ENCODE measurements at places on chromosomes 12 and 14.

DNA sequence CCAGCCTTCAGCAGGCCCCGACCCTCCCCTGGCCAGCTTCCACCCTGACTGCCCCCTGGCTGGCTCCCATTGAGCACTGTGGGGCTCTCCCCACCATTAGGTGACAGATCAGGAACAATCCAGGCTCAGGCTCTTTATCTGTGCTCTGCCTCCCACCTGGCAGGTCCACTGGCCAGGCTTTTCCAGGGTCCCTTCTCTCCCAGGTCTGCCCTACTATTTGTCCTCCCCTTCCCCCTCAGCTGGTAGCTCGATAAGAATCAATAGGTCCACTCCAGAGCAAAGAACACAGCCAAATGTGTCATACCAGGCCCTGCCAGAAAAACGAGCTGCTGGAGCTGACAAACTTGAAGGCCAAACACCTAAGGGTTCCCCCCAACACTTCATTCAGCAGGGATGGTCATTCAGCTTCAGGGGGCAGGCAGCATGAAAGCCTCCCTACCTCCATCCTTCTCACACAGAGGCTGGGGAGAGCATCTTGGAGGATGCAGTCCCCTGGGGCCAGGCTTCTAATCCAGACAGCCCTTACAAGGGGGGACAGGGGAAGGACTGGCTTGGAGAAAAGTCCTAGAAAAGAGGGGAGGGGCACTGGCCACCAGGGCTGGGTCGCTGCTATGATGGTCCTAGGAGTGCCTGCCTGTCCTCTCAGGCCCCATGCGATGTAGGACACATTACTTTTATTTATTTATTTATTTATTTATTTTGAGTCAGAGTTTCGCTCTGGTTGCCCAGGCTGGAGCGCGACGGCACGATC is 1.9 kb upstream of the KRT18 start:
- DNase-seq: no peak

DNA sequence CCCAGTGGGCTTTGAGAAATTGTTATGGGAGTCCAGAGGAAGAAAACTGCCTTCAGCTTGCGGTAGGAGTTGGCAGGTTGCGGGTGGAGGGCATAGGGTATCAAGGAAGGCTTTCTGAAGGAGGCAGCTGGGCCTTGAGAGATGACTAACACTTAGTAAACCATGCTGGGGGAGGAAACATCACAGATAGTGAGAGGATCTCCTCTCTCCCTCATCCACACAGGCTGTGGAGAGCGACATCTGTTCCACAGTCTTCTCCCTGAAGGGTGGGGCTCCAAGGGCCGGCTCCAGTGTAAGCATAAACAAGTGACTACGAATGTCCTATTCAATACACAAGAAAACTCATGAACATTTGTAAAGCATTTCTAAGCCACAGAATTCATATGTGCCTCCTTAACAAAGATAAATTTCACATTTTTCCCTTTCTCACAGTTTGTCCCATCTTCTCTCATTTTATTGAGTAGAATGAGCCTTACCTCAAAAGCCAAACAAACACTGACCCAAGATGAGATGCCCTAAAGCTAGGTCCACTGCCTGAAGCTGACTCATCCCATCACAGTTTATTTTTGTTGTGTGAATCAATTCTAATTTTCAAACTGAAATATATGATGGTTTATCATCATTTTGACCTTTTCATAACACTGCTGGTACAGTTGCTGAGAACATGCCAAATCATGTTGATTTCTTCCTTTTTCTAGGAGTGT is 227.9 kb downstream of the SLC25A21 start:
- no peak for DNase-seq

GRCh38 chr14:55180434-55180833 is 11.0 kb downstream of the DLGAP5 start:
- DNase-seq: no peak

DNA sequence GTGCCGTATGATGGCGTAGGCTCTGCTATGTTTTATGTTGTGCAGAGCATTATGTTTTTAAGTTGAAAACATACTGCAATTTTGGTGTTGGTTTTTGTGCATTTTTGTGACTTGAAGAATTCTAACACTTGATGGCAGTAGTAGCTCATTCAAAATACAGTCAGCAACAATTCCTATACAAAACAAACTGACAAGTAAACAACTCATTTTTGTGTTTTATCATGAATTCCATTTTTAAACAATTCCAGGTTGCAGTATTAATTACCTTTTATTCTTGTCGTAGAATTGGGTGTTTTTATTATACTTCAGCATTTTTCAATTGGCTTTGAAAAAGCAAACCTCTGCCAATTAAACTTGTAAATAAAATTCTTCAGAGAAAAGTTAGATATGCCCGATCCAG is 4.1 kb upstream of the CCER1 start:
- DNase-seq: no peak

GRCh38 chr14:44448951-44449358 is 58.1 kb downstream of the FSCB start:
- no peak for DNase-seq

DNA sequence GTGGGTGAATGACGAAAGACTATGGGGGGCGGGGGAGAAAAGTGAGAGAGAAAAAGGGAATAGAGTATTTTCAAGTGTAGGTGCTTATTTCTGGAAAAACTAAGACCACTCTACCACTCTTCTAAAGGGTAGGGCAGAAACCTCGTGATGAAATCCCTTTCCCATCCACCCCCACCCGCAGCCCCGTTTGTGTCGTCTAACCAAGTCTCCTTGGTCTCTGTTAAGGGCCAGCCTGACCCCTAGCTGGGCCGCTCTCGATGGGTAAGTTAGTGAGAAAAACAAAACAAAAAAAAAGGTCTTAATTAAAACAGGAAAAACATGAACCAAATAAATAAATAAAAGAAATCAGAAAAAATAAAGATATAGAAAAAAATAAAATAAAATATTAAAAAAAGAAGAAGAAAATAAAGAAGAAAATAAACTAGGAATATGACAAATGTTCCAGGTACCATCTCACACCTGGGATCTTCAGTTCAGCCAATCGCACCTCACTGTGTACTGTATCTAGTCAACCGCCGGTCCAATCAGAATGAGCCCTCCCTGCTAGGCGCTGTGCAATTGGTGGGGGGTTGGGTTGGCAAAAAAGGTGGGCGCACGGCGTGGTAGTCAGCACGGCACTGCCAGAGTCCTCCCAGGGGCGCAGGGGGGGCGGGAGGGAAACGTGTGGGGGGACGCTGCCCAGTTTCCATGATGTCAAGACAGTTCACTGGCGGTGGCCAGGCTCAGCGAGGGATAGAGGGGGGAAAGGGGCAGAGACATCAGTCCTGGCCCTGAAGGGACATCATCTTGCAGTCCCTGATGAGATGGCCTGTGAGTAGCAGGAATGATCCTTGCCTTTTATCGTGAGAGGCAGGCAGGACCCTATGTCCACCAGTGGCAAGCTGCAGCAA is 9.8 kb upstream of the CDH24 start:
- DNase-seq: no peak

- DNase-seq: no peak
These were observed 105.8 kb upstream of the TMPO start for GRCh38 chr12:98409548-98409947.

- no peak for DNase-seq
These were observed 221.7 kb upstream of the PLEKHG7 start for GRCh38 chr12:92481066-92481465.

DNA sequence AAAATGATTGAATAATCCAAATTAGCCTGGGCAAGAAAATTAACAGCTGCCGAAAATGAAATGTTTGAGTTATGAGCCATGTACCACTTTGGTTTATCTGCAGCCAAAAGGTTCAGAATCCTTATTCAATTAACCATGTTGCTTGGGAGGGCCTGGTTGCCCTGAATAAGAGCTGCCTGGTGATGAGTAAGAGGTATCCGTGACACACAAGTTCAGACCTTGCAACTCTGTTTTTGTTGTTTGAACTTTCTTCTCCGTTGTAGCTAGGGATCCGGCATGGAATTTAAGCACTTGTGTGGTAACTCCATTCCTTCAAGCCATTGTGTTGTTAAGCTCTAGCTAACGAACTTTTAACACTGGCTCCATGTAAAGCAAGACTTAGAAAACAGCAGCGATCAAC is 35.7 kb downstream of the FOXA1 start:
- DNase-seq: no peak

GRCh38 chr14:68140076-68140741 is 320.6 kb downstream of the RAD51B start:
- DNase-seq: no peak

- DNase-seq: no peak
These were observed 17.2 kb upstream of the MARK3 start for GRCh38 chr14:103367995-103368394.

- no peak for DNase-seq
These were observed 191.9 kb upstream of the PWP1 start for GRCh38 chr12:107493666-107494065.

GRCh38 chr12:54684636-54685630 is 36.8 kb upstream of the DCD start:
- no peak for DNase-seq

DNA sequence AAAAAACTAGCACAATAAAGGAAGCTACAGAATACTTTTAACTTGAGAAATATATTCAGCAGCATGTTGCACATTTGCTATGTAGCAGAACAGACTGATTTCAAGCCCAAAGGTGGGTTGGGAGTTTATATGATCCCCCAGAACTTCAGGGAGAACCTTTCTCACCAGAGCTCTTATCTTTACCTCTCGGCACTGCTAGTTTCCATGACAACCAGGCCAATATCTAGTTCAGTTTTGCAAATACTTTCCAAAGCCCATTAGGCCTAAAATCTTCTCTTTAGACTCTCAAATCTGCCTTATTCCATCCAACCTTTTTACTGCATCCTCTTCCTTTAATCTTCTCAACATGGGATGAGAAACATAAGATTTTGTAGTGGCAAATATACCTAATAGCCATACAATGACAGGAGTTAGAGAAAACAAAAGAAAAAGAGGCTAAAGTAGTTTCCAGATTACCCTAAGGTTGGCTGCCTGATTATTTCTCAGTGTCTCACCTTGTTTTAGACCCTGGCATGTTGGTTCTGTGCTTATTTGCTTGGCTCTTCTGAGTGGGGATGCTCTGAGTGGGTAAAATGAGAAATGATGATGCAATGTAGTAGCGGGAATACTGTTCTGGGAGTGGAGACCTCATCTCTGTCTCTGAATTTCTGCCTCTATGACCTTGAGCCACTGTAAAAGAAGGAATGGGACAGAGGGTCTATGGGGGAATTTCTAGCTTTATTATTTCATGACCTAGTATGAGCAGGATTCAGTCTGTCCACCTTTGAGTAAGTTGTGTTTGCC is 427.6 kb upstream of the STXBP6 start:
- DNase-seq: no peak

GRCh38 chr14:23119363-23120327 is 590 bp upstream of the CEBPE start:
- no peak for DNase-seq

DNA sequence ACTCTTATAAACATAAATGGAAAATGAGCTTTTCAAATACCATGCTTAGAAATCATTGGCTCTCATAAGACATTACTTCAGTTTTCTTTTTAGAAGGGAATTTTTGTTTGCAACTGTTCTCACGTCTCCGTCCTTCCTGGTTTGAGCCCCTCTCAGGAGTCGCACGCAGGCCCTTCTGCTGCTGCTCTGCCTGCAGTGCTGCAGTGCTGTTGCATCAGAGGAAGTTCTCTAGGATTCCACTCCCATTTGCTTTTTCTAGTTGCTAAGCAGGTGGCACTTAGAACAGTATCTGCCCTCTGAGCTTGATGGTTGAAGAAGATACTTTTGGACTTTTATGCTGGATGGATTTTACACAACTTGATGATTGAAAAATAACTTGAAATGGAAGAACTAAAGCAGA is 70.8 kb downstream of the SCN8A start:
- no peak for DNase-seq

GRCh38 chr14:99574099-99574880 is 29.7 kb downstream of the CCDC85C start:
- no peak for DNase-seq

DNA sequence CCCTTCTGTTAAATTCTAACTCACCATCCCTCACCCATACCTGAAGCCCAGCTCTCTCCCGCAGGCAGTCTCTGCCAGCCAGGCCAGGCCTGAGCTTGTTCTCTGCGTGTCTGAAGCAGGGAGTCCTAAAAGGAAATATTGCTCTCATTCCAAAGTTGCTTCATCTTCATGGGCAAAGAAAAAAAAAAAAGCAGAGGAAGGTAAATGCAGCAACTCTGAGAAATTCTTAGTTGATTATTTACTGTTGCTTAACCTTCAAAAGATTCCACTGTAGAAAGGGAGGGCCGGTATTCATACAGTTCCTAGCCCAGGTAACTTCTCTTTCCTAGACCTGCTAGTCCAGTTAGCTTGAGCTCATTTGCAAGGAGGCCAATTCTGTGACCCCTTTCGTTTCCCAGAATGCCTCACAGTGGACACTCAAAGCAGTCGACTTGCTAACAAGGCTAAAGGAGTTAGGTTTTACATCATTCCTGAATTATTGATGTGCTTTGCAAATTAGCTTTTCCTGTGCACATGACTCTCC is 193.5 kb upstream of the EEA1 start:
- DNase-seq: no peak

DNA sequence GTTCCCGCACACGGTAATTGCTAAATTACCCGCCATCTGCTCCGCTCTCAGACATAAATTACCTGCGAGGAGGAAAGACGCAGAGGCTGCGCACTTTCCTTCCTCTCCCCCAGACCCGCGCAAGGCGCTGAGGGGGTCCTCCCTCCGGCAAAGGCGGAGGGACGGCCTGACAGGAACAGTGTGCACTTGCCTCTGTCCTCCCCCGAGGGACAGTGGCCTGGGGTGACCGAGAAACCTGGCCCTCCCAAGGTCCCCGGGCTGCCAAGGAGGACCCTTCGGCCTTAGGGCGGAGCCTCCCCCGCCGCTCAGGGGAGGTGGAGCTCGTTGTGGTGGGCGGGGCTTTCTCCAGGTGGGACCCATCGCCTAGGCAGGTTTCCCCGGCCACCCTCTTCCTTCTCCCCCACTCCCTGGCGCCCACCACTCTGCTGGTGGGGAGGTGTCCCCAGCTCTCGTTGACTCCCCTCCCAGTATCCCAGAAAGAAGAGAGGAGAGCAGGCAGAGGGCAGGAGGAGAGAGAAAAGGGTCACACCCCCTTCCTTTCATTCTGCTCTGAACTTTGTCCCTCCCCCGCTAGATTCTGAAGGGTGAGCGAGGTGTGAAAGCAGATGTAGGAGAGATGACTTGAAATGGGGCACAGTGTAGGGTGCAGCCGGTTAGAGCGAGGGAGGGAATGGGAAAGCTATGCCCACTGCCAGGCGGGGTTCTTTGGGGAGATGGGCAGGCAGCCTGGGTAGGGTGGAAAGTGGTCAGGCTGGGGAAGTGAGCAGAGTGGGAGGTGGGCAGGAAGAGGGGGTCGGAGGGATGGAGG is 11.4 kb upstream of the CALCOCO1 start:
- DNase-seq: no peak

GRCh38 chr14:102810523-102810922 is 33.3 kb downstream of the TRAF3 start:
- DNase-seq: no peak

DNA sequence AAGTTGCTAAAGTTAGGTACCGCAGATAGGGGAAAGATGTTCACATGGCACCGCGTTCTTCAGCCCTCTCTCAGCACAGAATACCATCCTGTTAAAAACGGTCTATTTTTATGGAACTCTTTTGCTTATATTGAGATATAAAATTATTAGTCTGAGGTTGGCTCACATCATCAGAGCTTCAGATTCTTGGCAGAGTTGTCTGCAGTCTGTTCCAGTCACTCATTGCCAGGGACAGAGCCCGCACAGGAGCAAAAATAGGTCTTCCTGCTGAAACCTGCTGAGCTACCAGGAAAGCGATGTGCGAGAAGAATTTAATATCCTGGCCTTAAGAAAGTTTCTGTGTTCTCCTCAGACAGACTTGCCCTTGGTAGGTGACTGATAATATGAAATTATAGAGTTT is 249.8 kb downstream of the VRK1 start:
- no peak for DNase-seq

- DNase-seq: peak; percentile 39
These were observed 16.1 kb upstream of the IFNG start for GRCh38 chr12:68175557-68176061.
